Activated CD4-positive, alpha-beta T cell treated with anti-CD3 and anti-CD28 coated beads, Interleukin-2, Interleukin-6, amounts not matched to agents 100 ng/mL and 50 ng/mL, durations not matched to agents 16 hours and 8 hours (primary cell): ENCODE measurements at places on chromosomes 4 and X.

GRCh38 chr4:151325111-151325948 lies at the start of gene SH3D19:
Gene SH3D19 (minus strand): TSS chr4:151325605. CDS start chr4:151325352, 253 bp downstream.
- no peak for DNase-seq

DNA sequence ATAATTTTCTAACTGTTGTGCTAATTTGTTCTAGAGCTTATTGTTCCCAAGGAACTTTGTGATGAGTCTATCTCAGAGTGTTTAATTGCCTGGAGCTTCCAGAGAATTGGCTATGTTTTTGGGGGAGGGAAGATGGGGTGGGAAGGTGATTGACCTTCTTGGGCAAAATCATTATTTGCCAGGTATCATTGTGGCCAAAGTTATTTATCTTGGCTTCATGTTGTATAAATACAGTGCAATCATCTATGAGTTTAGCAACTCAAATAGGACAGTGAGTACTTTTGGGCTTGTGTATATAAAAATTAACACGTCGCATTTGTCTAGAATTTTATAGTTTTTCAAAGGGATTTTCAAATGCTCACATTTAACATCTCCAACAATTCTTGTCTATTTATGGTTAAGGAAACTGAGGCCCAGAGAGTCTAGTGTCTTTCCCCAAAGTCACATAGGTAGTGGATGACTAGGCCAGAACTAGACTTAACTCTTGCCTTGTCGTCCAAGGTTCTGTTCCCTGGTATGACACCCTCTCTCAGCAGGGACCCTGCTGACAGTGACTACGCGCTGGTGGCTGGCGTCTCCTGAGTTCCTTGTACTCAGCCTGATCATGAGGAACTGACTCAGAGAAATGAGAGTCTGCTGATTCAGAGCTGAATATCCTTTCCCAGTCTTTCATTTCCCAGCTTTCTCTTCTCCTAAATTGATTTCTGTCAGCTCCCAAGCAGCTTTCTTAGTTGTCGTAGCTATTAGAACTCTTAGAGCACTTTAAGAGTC lies 27.7 kb downstream of the FNIP2 start:
- no peak for DNase-seq

GRCh38 chr4:153452658-153453378 lies 13.3 kb upstream of the TMEM131L start:
- no peak for DNase-seq

DNA sequence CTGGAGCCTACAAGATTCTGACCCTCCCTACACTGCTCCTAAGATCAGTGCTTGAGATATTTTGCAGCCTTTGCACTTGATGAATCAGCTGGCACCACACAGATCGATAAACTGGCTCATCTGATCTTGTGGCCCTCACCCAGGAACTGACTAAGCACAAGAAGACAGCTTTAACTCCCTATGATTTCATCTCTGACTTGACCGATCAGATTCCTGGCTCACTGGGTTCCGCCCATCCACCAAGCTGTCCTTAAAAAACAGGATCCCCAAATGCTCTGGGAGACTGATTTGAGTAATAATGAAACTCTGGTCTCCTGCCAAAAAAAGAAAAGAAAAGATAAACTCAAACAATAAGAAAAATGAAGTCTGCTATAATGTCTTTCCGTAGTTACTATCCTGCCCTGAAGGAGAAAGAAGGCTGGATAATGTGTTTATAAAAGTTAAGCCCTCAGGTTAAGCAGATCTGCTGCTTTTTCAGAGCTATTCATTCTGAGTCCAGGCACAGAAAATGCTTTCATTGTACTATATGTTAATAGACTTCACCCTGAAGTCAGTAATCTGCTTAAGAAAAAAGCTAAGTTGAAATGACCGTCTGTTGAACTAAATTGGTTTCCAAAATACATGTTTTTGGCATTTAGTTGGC lies 795.2 kb downstream of the TRIML1 start:
- no peak for DNase-seq

GRCh38 chr4:136124251-136124745 lies 1408.0 kb downstream of the PCDH18 start:
- DNase-seq: no peak

DNA sequence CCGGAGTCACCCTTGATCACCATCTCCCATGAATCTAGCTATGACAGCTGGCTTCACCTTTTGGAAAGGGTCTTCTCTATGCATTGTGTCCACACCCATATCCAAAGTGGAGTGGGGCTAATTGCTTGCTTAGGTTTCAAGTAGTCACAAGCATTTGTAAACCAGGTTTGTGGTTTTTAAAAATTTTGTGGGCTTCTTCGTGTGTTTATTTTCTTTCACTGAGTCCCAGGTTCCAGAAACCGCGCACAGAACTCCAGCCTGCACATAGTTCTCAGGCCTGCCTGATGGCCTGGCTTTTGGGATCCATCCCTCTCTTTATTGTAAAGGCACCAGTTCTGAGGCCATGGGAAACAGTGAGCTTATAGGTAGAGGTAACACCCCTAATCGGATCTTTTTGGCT lies 70.2 kb upstream of the TLR3 start:
- no peak for DNase-seq

DNA sequence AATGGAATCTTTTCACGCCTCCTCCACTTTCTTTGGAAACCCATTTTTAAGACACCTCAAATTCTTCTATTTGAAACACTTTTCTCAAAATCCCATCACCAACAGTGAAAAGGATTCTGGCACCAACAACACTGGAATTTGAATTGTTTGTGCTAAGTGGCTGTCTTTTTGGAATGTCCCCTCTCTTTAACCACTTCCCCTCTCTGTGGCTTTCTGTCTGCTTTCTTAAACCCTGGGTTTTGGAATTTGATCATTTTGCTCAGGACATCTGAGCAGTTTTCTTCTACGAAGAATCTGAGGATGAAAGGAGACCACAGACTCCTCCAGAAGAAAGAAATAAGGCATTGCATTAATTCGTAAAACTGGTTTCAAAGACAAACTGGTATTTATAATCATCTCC lies 89.0 kb downstream of the MXRA5 start:
- no peak for DNase-seq
